ENCODE measurements at places on chromosomes 7 and 10.

DNA sequence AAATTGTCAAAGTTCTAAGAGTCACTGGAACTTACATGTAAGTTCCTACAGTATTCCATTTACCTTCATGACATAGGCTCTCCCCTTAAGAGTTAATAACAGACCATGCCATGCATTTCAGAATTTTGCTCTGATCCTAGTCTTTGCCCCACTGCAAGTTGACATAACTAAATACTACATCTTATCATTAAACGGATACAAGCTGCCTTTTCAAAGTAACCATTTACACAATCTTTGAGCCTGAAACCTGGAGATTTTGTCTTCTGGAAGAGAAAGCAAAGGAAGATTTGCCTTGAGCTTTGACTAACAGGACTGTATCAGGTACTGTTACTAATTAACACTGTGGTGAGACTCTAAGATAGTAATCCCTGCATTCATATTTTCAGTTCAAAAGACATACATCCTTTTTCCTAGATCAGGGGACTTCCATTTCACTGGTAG, 9.3 kb upstream of the AKR1D1 start:
- DNase-seq: no peak

GRCh38 chr10:122553341-122553740, 7.2 kb upstream of the DMBT1 start:
- DNase-seq: no peak

DNA sequence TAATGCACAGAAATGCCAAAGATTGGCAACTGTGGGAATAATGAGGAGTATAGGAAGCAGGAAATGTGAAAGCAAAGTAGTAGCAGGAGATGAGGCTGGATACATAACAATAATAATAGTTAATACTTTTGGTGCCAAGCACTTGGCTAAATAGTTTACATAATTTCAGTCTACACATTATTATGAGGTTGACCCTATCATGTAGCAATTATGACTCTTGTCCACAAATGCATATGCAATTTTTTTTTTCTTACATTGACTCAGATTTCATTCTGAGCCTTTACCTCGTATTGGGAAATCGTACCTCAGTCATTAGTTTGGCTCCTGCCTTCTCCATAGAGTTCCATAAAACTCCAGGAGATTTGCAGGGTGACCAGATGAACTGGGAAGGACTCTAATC, 219.9 kb downstream of the SUGCT start:
- DNase-seq: no peak

DNA sequence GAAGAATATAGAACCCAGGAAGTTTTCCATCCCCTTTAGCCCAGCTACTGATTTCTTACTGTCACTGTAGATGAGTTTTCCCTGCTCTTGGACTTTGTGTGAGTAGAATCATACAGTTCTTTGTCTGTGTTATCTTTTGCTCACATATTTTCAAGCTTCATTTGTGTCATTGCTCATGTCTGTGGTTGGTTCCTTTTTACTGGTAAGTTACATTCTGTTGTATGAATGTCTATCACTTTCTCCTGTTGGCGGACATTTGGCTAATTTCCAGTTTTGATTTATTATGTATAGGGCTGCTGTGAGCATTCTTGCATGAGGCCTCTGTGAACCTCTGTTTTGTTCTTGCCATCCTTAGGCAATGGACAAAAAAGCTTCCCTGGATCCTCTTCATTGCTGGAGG, 5.3 kb downstream of the GLRX3 start:
- DNase-seq: no peak

All from stimulated activated CD8-positive, alpha-beta memory T cell treated with anti-CD3 and anti-CD28 coated beads, Interleukin-7, amount 100 ng/mL, for 1 hour (primary cell).